Lung microvascular endothelial cell (primary cell): ENCODE measurements at places on chromosomes 12 and 14.

GRCh38 chr12:27012239-27012981 is 1.8 kb downstream of the TM7SF3 start:
- peak; percentile 44 for DNase-seq

DNA sequence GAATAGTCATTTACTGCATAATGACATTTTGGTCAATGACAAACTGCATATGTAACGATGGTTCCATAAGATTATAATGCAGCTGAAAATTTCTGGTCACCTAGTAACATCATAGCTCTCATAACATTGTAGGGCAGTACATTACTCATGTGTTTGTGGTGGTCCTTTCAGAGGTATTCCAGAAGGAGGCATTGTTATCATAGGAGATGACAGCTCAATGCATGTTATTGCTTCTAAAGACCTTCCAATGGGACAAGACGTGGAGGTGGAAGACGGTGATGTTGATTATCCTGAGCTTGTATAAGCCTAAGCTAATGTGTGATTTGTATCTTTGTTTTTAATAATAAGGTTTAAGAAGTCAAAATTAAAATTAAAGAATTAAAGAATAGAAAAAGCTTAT is 43.8 kb upstream of the TSPAN11 start:
- peak; percentile 22 for DNase-seq

- DNase-seq = no peak
These were observed 49.7 kb downstream of the FAM222A start for GRCh38 chr12:109763201-109763841.

DNA sequence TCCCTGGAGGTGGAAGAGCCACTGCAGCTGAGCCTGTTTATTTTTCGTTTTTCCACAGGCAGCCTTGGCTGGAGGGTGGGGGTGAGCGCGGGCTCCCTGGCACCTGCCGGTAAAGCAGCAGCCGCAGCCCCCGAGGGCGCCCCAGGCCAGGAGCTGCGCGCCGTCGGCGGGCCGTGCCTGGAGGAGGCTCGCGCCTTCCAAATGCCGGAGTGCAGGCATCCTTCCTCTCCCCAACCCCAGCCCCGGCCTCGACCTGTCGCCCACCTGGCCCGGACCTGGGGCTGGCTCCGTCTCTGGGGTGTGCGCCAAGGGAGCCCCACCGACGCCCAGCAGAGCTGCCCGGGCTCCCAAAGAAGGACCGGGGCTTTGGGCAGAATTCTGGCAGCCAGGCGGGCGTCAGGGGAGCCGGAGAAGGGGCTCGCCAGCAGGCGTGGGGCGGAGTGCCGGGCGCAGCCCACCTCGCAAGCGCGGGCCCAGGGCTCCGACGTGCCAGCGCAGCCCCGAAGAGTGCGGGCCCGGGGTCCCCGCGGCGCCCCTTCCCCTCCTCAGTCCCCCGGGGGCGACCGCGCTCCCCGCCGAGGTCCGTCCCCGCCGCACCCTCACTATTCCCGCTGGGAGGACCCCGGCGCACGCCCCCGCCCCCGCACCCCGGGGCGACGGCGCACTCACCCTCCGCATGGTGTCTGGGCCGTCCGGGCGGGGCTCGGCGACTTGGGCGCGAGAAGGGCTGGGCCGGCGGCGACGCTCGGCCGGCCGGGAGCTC is 130.3 kb downstream of the NDUFA12 start:
- DNase-seq = no peak

DNA sequence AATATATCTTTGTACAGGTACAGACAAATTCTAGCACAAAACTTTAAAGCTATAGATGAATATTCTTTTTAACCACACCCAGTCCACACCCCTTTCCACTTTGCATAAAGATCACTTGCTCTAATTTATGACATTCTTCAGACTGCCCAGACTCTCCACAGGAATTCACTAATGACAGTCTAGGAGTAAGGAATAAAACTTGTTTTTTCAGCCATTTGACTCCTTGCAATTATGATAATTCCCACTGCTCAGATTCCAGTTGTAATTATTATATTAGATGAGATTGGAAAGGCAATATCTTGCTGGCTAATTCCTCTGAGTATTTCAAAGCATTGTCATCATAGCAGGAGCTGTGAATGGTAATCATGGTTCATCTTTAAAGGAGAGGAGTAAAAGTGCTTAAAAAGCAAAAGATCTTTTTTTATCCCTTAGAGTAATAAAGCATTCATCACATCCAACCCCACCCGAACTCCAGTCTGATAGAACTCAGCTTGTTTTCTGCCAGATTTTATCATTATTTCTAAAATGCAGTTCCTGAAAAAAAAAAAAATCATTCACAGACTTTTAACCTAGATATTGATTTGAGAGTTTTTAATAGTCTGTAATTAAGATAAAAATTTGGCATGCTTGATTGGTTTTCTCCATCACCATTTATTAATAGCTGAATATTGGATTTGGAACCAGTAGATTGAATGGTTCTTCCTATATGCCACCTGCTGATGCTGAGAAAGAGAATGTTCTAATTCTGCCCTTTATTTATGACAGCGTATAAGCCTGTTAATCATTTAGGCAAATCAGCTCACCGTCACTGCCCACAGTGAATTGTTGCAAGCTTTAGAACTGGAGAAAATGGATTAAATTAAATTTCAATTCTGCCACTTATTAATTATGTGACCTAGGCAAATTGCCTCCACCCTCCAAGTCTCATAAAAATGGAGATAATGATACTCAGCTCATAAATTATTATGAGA is 93.9 kb upstream of the RASSF8 start:
- no peak for DNase-seq

DNA sequence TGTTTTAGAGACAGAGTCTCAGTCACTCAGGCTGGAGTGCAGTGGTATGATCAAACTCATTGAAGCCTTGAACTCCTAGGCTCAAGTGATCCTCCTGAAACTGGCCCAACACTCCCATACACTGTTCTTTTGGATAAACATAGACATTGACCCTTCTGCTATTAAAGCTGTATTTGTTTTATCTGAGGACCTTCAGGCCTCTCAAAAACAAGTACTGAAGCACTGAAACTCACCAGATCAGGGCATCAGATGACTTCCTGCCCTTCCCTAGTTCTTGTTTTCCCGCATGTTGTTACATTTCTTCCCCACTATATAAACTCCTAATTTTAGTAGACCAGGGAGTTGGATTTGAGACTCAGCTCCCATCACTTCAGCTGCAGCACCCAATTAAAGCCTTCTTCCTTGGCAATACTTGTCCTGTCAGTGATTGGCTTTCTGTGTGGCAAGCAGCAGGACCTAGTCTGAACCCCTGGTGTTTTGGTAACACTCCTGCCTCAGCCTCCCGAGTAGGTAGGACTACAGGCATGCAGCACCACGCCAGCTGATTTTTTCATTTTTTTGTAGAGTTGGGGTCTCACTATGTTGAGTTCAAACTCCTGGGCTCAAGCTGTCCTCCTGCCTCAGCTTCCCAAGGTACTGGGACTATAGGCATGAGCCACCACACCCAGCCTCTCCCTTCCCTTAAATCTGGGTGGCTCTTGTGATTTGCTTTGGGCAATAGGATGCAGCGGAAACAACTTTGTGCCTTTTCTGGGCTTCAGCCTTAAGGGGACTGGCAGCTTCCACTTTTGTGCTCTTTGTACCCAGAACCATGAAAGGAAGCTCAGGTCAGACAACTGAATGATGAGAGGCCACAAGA is 12.5 kb upstream of the IFT81 start:
- DNase-seq = no peak

DNA sequence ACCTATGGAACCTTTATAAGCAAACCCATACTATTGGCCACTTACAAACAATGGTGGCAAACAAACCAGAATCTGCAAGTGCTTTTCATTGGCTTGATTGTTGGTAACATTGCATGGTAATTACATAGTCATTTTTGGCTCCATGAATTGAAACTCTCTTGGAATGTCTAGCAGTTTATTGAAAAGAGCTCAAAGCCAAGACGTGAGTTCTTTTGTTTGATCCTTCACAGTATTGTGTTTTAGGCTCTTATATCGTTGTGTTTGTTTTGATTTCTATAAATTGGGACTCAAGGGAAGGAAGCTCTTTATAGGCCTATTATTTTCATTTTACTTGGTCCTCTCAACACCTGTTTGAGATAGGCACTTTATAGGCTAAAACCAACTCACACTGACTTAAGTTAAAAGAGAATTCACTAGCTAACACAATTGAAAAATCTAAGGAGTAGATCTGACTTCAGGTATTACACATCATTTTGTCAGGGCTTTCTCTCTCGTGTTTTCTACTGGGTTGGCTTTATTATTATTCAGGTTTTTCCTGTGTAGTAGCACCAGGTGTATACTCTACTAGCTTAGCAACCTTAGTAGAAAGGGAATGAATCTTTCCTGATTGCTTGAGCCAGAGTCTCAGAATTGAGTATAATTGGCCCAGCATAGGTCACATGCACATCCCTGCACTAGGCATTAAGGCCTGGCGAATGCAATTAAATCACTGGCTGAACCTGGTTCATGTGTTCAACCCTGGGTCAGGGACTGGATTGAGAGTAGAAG is 341.4 kb downstream of the RAD51B start:
- no peak for DNase-seq

DNA sequence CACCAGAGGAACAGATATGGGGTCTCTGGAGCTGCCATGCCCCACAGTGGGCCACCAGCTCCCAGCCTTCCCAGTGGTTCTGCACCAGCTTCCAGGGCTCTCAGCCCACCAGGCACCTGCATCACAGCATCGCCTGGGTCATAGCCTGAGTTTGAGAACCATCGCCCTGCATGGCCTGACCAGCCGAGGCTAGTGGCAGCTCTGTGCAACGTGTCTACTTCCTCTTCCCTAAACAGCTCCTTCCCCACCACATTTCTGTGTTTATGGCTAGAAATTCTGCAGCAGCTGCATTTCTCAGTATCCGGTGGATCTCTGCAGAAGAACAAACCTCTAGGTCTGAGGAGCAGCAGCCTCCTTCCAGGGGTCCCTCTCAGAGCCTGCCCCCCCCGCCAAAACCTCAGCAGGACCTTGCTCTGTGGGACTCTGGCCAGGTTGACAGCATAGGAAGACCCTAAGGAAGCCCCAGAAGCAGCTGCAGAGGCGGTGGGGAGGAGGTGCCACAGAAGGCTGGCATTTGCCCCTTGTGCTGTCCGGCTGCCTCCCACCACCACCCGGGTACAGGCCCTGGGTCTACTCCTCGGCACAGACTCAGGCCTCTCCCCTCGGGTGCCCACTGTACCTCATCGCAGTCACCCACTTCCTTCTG is 47.7 kb downstream of the PSMA6 start:
- no peak for DNase-seq

DNA sequence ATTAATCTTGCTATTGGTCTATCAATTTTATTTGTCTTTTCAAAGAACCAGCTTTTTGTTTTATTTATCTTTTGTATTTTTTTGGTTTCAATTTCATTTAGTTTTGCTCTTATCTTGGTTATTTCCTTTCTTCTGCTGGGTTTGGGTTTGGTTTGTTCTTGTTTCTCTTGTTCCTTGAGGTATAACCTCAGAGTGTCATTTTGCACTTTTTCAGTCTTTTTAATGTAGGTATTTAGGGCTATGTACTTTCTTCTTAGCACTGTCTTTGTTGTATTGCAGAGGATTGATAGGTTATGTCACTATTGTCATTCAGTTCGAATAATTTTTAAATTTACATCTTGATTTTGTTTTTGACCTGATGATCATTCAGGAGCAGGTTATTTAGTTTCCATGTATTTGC is 92.7 kb upstream of the DCD start:
- DNase-seq = no peak

DNA sequence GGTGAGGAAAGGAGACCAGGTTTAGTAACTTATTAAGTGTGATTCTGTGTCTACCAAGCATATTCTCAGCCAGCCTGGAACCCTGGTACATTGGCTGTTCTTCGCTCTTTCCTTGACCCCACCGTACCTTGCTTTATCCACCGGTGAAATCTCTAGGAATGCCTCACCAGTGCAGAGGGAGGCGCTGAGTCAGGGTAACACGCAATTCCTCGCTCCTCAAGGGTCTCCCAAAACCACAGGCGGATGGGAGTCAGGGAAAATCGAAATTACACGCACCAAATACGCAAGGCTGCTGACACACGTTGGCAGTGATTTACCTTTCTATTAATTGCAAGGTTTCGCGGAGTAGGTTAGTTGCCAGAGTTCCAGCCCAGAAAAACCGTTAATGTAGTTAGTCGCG is 845 bp downstream of the L3HYPDH start:
- DNase-seq = peak; percentile 55

GRCh38 chr12:98351089-98351488 is 164.3 kb upstream of the TMPO start:
- no peak for DNase-seq

DNA sequence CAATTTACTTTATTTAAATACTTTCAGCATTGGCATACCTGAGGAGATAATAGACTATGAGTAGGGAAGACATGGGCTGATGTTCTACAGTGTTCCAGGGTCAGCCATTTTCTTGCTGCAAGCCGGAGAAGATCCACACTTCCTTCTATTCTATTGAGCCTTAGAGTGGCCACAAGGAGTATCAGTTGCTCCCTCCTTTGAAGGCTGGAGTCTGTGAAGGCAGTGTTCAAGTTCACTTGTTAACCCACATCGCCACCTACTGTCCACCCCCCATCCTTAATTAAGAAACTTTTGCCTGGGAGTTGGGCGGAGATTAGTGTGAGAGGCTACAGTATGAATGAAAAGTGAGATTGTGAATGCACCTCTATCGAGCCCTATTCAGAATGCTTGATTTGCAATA is 666.6 kb downstream of the NRXN3 start:
- peak; percentile 58 for DNase-seq

DNA sequence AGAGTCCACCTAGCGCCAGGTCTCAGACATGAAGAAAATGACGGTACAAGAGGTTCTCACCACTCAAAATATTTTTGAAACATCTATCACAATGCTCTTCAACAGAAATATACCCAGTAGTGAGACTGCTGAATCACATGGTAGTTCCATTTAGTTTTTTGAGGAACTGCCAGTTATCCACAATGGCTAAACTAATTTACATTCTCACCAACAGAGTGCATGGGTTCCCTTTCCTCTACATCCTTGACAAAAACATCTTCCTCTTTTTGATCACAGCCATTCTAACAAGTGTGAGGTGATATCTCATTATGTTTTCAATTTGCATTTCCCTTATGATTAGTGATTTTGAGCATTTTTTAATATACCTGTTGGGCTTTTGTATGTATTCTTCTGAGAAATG is 5.7 kb upstream of the GPR65 start:
- no peak for DNase-seq

DNA sequence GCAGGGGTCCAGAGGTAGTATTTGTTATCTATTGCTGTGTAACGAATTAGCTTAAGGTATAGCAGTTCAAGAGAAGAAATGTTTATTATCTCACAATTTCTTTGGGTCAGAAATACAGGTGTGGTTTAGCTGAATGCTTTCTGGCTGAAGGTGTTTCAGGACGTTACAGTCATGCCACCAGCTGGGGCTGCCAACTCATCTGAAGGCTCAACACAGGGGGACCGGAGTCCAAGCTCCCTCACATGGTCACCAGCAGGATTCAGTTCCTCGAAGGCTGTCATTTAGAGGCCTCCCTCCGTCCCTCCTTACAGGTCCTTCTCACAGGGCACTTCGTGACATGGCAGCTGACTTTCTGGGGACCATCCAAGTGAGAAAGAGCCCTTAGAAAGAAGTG is 37.5 kb upstream of the SINHCAF start:
- DNase-seq = no peak

DNA sequence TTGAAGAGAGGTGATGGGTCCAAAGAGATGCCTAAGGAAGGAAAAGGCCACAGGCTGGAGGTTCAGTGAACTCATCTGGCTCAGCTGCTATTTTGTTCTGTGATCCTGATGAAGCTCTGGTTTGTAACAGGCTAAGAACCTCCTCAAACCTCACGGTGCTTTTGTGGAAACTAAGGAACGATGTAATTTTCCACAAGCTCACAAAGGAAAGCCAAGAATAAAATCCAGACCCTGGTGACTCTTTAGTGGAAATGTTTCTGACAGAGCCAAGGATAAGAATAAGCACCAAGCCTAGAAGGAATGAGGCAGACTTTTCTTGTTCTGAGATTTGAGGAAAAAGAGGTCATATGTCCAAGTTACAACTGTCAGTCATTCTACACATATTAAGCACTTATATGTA is 93.6 kb downstream of the SLC24A4 start:
- no peak for DNase-seq
